ENCODE measurements at places on chromosomes 13 and 19.

- DNase-seq, result no peak
These were observed 537.5 kb downstream of the DCT start for GRCh38 chr13:93942016-93942415.

DNA sequence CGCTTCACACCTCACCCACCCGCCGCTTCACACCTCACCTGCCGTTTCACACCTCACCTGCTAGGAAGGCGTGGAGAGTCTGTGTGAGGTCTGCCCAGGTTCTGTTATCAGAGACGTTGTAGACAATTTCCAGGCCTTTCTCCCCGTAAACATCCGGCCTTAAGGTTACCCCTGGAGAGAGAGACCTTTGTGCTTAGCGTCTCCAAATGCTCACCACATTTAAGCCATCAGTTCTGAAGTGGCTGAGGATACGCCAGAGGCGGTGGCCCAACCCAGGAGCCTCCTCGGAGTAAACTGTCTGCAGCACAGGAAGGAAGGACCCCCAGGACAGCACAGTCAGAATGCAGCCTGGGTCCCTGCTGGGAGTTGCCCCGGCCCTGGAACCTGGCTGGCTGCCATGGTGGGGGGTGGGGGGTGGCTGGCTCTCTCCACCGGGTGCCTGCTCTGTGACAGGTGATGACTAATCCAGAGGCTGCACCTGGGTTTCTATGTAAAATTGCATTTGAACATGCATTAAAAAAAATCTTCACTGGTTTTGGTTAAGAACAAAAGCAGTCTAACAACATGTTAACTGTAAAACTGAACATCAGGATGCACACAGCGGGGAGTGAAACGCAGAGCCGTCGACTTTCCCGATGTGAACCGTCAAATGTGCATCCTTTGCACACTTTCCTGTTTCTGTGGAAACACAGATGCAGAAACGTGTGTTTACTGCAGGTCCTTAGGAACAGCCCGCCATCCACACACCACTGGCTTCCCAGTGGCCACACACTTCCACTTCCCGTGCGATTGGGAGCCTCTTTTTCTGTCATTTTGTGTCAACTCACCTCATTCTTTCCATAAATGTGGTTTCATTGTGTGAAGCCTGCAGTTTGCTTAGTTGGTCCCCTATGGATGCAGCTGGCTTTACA, 4.5 kb downstream of the ATP4B start:
- no peak for DNase-seq

DNA sequence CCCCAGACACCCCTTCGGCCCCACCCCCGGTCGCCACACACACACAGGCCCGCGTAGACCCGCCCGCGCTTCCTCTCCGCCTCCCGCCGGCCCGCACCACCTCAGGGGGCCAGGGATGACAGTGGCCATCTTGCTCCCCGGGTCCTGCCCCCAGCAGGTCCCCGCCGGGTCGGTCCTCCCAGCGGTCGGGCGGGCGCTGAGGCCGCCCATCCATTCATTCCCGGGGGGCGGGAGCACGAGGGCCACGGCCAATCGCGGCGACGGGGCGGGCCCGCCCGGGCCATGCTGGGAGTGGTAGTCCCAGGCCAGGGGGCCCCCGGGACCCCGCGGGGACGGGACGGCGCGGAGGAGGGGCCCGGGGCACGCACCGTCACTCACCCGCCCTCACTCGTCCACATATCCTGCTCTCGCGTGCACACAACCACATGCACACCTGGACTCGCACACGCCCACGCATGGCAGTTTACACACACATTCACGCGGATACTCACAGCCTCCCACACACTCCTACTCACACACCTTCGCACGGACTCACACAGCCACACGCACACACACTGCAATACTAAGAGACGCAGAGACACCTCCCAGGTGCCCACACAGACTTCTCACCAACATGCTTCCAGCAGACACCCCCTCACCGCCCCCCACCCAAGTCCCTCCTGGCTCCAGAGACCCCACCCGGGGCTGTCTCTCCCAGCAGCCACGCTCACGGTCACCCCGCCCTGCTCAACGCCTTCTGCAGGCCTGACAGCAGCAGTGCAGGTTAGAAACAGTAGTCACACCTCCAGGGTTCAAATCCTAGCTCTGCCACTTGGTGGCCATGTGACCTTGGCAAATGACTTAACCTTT, at the start of gene DPF1:
DPF1 (minus strand) TSS at position 209 of the 849 bp plus-strand sequence; CDS start at position 129, 80 bp downstream.
- peak; percentile 63 for DNase-seq

- peak; percentile 84 for DNase-seq
These were observed 2.7 kb downstream of the TPM4 start for GRCh38 chr19:16078759-16079707.

DNA sequence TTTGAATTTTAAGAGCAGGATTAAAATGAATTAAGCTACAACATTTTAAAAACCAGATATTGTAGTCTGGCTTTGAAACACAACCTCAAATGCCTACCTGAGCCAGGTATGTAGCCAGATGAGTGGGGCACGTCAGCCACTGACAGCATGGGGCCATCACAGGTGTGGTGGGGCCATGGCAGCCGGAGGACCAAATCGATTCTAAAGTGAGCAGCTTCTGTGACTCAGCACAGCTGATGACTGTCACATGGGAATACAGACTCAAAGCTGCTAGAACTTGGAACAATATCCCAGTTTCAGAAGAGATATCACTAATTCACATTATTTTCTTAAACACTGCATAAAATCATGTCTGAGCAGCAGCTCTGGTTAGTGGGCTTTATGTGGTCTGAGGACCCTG, 52.8 kb downstream of the SERP2 start:
- DNase-seq, result no peak

GRCh38 chr19:14343286-14343685, 38.0 kb upstream of the ADGRE5 start:
- DNase-seq, result peak; percentile 23
